ENCODE measurements at places on chromosomes 11 and 22. TPM values are rescaled to one million over a fixed set of nuclear protein-coding genes. Genes with fewer than 3 reads are reported as not detected.
A peak's percentile ranks its signal among the peaks of the same experiment; 100 is the strongest.

DNA sequence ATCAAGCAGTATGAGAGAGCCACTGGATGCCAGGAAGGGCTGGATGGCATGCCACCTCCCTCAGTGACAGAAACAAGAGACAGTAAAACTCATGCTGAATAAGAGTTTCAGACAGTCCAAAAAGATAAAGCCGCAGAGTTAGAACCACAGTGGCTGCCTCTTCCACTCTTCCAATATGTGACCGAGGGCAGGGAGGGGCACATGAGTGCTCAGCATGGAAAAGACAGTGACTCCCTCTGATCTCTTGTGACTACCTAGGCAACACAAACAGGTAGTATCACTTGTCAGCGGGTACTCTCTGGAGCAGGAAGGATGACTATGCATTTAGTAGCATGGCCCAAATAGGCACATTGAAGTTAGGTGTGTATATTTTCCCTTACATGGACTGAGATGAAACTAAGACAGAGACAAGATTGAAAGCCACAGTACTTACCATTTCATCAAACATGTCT is 295.4 kb downstream of the CADM1 start:
- no peak for DNase-seq

GRCh38 chr11:111097191-111097590 is 148.3 kb upstream of the POU2AF2 start:
- DNase-seq: no peak

DNA sequence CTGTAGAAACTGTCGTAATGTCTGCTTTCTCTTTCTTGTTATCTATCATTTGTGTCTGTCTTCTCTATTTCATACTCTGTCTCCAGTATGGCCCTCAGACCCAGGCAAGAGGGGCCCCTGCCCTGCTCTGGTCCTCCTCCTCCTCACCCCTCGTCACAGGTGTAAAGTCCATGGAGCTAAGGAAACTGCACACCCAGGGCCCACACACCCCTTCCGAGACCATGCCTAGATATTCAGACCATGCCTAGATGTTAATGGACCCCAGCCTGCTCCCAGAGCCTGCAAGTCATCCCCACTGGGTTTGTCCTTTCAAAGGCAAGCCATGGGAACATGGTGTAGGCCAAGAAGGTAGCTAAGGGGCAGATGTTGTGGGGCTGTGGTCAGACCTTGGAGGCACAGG is 24.1 kb upstream of the ANO1 start:
- no peak for DNase-seq

Gene ABCC8
- 12.6 TPM for total RNA-seq

Gene PIWIL4
- 7.8 TPM for total RNA-seq

DNA sequence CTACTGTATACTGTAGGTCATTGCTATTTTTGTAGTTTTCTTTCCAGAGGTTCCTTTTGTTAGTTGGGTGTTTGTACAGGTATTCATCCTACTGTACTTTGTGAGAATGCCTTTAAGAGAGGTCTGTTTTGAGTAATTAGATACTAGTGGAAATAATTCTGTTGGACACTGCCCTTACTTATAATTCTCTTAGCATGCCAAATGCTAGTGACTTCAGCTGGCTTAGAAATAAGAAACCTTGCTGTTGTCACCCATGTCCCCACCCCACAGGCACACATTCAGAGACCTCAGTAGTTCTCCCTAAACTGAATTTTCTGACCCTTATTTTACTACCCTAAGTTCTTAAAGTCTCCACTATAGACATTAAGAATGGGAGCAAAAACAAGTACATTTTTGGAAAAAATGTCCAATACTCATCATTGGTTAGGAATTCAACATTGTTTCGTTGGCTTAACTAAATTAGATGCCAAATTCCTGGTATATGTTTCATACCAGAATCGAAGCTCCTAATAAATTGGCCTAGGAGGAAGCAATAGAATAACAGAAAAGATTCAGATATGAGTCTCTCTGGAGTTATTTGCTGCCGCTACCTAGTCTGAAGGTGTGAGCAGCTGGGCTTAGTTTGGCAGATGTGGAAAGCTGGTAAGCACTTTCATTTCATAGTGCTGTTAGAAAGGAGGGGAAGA is 28.4 kb downstream of the ZNF143 start:
- DNase-seq: no peak

DNA sequence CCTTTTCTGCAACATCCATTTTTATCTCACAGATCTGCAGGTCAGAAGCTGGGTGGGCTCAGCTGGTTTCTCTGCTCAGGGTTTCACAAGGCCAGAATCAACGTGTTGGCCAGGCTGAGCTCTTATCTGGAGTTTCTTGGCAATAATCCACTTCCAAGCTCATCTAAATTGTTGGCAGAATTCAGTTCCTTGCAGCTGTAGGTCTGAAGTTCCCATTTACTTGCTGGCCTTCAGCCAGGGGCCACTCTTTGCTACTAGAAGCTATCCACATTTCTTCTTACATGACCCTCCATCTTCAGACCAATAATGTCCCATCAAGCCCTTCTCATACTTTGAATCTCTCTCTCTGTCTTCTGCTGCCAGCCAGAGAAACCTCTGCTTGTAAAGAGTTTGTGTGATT is 103.5 kb downstream of the WNT11 start:
- DNase-seq: no peak

GRCh38 chr11:74687237-74688023 is 43.8 kb downstream of the CHRDL2 start:
- DNase-seq: no peak

DNA sequence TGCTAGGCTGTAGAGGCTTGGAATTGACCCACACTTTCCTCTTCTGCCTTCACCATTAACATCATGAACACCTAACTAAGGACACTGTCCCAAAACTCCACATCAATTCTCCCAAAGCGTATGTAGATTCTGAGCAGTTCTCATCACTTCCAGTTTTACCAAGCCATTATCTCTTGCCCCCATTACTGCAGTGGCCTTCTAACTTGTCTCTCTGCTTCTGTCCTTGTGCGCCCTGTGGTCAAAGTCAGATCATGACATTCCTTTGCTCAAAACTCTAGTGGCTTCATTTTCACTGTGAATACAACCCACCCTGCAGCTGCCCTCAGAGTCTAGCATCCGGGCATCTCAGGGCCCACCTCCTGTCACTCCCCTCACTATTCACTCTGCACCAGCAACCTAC is 13.1 kb upstream of the TOP3B start:
- no peak for DNase-seq

DNA sequence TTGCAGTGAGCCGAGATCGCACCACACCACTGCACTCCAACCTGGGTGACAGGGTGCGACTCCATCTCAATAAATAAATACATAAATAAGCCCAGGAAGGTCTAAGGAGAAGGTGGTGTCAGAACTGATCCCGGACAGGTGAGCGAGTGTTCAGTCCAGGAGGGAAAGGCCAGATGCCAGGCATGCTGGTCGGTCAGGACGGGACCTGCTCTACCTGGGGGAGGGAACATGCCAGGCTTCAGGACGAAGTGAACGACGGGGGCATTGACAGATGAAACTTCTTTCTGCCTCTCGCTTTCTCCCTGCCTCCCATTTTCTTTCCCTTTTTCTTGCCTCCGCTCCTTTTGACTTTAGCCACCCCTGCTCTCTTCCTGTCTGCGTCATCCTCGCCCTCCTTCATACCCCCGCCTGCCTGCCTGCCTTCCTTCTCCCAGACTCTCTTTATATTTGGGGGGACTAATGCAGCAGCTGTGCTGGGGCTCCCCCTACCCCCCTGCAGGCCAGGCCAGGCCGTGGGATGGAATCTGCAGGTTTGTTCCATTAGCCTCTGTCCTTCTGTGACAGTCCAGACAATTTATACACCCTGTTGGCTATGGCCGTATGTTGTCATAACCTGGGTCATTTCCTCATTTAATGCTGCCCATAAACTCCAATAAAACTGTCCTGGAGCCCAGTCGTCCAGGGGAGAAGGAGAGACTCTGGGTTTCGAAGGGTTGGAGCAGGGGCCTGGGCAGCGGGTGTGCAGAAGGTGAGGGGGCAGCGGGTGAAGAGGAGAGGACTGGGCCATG is 209.2 kb upstream of the TBCEL start:
- DNase-seq: no peak

- no peak for DNase-seq
Observed at GRCh38 chr22:33962409-33962808, 42.1 kb upstream of the LARGE1 start.

DNA sequence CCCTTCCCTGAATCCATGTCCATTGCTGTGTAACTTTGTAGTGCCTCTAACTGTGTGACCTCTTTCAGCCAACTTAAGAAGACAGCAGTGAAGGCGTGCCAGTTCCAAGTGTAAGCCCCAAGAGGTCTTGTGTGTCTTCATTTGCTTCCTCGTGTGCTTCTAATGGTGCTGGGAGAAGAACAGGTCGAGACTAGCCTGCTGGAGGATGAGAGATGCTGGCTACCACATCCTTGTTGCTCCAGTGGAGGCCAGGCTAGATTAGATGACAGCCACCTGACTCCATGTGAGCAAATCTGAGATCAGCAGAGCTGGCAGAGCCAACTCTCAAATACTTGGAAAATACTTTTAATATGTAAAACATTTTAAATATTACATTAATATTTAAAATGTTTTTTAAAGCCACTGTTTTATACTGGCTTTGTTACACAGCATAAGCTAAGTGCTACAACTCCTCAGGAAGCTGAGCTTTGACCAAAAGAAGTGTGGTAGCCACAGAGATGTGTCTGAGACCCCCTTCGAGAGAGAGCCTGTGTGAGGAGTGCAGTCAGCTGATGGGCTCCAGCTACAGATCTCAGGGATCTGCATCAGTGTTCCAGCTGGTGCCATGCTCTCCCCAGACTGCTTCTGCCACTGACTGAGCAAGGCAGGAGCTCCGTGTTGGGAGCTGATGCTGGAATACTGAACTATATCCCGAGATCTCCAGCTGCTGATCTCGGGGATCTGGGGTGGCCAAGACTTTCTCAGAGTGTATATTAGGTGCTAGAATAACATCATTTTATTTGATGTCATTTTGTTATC is 8.9 kb downstream of the KCNJ11 start:
- DNase-seq: no peak

DNA sequence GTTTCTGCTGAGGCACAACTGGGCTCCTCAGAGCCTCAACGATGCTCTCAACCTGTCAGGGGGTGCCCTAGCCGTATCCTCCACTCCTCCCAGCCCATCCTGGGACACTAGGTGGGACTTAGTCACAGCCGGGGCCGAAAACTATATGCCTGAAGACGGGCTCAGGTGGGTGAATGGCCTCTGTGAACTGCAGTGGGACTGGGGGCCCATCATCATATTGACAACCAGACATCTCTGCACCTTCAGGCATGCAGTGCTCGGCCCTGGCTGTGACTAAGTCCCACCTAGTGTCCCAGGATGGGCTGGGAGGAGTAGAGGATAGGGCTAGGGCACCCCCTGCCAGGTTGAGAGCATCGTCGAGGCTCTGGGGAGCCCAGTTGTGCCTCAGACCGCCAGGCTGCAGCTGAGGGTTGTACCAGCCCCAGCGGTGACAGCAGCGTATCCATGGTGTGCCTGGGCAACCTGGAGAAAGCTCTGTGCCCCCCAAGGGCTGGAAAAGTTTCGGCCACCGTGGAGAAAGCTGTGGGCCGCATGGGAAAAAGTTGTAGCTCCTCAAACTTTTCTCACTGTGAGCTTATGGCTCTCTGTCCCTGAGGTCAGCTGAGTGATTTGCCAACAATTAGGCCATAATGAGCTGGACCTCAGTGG is 88.9 kb downstream of the RRM1 start:
- no peak for DNase-seq

Gene MUC2
- total RNA-seq: not detected

GRCh38 chr11:69508974-69509373 is 27.5 kb downstream of the LINC01488 start:
- DNase-seq: no peak

DNA sequence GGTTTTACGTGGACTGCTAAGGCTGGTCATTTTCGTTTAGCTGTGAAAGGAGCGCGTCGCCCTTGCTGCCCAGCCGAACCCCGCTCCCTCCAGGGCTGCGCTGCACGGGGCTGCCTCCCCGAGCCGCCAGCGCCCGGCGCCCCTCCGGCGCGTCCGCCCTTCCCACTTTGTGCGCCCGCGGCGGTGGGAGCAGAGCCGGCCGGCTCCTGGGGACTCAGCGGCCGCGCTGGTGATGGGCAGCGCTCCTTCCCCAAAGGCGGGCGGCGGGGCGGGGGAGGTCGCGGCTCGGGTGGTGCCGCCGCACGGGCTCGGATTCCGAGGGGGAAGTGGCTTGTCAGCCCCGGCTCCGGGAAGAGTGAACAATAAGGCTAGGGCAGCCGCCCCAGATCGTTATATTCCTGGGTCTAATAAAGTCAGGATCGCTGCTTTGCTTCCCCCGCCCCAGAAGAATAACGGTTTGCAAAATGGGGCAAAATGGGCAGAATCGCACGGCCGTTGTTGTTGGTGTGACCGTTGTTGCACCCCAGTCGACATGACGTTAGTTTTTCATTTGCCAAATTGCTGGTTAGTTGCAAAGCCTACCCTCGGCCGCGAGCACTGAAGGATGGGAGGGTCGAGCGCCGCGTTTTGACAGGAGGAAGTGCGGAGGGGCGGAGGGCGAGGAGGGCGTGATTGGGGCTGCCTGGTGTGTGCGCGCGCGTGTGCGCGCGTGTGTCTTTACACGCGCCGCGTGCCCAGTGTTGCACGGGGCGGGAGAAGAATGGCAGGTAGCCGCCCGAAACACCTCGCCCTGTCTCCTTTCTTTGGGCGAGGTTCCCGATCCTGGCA is 745 bp downstream of the NCAM1 start:
- peak; percentile 96 for DNase-seq

GRCh38 chr11:19817265-19817851 is 104.7 kb downstream of the NAV2 start:
- no peak for DNase-seq

Gene KRTAP5-1
- not detected for total RNA-seq

Gene LBHD1
- 2.9 TPM for total RNA-seq

GRCh38 chr11:118679483-118679882 is at the start of gene TREH:
Gene TREH, minus strand, starts transcription at chr11:118679650. Its CDS starts 23 bp downstream, at chr11:118679627.
- DNase-seq: no peak

GRCh38 chr11:46438211-46438610 is 46.6 kb upstream of the CHRM4 start:
- no peak for DNase-seq

- DNase-seq: no peak
Observed at GRCh38 chr11:92869716-92870115, 99.7 kb upstream of the MTNR1B start.

DNA sequence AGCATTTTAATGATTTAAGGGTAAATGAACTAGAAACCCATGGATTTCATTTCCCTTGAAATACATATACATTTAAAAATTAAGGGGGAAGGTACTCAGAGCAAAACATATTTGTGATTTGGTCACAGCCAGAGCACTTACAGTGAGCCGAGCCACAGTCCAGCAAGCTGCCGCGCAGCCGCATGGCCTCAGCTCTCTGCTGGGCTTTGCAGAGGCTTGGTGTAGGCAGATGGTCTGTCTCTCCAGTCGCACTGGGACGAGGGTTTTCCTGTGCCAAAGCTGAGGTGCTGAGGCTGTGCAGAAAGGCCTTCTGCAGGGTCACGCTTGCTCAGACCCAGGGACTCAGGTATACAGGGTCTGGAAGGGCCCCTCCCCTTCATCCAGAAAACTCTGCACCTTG is 367.3 kb downstream of the OPCML start:
- peak; percentile 88 for DNase-seq
